ENCODE measurements at places on chromosomes 2 and 18.

DNA sequence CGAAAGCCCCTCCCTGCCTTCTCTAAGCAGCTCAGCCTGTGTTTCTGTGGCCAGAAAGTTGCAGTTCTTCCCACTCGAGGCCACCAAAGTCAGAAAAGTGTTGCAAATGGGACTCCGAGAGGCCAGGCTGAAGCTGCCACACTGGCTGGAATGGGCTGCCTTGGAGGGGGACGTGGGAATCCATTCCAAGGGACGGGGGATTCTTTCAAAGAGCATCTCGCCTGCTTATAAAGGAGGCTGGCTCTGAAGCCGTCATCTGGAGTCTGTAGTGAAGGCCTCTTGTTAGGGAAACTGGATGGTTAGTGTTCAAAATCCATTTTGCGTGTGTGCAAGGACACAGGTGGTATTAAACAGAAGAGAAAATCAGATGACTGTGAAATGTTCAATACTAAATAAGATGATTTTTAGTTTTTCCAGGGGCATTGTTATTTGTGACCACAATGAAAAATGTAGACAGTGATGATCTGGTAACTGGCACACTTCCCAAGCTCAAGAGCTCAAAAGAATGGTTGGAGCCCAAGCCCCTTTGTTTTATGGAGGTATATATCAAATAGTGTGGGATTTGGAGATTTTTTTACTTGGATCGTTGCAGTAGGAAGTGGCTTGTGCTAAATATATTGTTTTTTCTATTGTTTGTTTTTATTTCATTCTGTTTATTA is 782 bp downstream of the FAM228B start:
- no peak for DNase-seq

DNA sequence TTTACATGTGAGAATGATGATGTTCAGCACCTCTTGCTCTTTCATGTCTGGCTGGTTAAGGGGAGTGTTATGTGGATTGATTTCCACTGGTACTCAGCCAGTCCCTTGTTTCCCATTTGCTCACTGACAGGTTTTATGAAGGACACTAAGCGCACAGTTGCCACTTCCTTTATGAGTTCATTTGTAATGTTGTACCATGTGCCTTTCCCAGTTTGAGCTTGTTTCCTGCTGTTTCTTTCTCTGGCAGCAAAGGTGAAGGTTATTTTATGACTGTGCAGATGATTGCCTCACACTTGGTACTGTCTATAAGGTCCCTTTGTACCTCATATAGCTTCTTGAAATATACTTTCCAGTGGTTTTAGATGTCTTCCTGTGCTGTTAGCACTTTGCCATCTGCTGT is 1700.5 kb upstream of the TMEFF2 start:
- DNase-seq: no peak

DNA sequence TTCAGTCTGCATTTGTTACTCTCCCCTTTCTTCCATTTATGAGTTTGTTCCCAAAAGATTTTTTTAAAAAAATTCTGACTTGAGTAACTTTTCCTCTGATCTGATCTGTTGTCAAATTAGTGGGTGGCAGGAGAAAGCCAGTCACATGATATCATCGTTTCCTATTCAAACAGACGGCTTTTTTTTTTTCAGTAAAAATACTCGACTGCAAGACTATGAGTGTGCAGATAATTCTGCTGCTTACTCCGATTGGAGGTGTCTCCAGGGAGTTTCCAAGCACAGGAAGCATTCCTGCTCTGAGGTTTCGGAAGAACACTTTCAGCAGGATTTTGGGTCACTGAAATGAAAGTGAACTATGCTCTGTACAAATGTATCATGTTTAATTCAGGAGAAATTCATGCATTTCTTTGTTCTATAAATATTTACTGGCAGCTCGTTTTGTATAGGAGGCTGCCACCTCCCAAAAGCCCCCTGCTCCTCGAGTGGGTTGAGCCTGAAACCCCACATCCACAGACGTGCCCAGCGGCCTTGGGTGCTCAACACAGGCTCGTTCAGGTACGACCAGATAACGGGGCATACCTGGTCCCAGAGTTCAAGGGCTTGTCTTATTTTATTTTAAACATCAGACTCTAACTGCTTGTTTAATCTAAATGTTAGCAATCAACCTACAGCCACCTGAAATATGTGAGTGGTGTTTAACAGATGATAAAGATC is 126.9 kb upstream of the ZNF516 start:
- peak; percentile 90 for DNase-seq

DNA sequence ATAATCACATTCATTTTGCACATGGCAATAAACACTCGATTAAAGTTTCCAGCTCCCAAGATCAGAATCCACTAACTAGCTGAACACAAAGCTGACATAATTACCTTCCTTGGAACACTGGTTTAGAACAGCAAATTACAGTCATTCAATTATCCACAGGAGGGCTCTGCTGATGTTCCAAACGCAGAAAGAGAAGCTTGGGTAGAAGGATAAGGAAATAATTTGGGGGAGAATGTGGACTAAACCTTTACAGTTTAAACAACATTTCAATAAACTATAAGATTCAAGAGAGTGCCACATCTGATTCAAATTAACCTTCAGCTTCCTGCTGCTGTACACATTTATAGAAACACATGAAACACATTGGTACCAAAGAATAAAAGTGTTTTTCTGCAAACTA is 67.8 kb upstream of the ARL4C start:
- peak; percentile 89 for DNase-seq

DNA sequence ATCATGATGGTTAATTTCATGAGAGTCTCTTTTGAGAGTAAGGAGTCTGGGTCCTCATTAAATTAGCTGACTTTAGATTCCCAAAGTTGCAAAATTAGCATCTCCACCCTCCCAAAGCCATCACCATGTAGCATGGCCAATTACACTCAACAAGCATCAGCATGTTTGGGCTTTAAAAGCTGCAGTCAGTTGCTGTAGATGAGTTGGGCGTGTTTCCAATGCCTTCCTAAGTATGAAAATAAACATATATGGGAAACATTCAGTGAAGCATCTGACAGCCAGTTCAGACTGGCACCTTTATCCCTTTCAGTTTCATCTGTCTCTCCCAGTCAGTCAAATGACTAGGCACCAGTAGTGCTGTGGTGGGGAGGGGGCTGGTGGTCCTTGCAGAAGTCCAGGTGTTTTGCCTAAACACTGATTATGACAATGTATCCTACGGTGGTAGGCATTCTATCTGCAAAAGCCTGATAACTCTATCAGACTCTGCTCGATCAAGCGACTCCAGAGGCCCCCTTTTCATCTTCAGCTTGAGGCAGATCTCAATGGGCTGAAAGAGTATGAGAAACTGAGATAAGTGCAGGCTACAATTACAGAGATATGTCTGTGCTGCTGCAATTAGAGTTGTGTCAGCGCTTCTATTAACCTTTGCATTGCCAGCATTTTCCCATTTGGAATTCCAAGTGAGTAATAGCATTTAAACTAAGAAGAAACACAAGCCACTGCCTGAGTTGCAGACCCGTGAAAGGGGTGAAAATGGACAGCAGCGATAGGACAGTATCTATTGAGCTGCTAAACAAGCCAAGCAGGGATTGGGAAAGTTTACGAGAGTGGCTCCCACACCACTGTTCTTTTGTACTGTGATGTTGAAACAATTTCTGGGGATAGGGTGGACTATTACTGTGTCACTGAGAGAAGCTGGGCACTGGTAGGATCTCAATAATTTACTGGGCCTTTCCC is 67.3 kb upstream of the SPOPL start:
- DNase-seq: no peak

DNA sequence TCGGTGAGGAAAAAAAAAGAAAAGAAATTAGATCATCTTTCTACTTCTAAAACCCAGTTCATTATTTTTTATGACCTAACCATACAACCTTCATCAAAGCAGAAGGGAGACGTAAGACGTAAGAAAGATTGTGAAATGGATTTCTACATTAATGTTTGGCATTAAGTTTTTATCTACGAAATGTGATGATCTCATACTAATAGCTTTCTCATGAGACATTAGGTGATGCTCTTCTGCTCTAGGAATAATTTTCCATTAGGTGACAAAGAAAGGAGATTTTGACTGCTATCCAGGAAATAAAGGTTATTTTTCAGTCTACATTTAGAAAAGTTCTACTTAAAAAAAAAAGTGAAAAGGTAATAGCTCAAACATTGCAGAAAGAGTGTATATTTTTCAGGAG is 748.6 kb downstream of the ERBB4 start:
- DNase-seq: no peak

- peak; percentile 80 for DNase-seq
These were observed 70.5 kb upstream of the IGFBP5 start for GRCh38 chr2:216765761-216766262.

DNA sequence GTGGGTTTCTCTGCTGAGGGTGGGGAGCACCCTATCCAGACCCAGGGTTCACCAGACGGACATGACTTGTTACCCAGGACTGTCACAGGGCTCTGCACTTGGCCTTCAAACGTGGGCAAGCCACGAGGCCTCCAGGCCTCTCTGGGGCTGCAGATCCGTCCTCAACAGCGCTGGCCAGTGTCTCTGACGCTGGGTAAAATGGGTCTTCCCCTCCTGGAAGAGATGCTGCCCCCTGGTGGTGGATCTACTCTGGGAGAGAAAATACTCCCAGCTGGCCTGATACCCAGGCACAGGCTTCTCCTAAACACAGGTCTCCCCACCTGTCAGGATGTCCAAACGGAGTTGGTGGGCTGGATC is 3.7 kb downstream of the GPR17 start:
- DNase-seq: no peak

DNA sequence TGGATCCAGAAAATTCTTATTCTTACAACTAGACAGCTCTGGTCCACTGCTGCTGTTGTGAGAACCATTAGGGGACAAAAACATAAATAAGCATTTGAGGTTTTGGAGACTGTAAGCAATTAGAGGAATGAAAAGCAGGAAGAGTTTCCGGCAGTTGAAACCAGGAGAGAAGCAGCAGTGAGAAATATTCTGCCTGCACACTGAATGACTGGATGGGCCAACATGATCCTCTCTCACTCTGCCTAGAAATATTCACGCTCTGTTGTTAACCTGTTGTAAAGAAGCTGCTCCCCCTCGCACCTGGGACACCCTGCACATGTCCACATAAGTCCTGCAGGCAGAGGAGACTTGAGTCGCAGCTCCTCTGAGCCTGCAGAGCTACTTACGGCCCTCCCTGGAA is 60.4 kb upstream of the RNF152 start:
- no peak for DNase-seq

DNA sequence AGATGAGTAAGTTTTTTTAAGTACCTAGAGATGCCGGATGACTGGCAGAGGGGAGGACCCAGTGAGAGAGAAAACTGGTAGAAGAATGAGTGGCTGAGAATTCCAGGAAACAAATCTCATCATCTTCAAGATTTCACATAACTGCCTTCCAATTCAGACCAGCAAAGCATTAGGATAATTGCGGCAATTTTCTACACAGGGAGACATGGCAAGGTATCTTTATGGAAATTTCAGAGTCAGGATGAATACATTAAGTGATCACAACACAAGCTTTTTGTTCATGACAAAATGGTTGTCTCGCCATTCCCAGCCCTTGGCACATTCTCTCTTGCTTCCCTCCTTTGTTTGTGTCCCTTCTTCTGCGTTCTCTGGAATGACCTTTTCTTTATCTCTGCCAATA is 82.1 kb downstream of the ALK start:
- no peak for DNase-seq

DNA sequence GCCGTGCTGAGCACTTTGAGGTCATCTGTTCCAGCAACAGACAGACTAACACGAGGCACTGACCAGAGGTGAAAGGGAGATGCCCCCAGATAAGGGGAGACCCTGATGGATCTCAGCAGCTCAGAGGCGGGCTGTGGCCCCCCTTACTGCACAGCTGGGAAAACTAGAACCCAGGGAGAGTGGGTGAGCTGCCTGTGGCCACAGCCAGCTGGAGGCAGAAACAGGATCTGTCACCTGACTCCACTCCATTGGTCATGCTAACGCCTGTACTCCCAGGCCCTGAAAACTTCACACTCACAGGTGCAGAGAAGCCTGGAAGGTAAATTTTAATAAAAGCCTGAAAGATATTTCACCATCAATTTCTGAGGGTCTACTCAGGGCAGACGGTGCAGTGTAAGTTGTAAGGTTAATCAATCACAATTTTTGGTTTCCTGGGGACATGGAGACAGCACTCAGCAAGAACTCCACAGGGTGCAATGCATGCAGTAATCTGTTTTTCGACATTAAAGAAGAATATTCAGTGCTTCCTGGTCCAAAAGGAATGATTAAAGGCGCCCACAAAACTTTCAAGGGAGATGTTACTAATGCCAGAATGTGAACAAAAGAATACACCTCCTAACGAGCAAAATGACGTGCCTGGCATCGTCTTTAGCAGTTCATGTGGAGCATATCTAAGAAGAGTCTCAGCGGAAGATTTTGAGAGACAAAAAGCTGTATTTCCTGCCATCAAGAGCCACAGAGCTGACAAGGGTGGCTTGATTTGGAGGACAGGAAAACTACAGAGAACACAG is 173.4 kb downstream of the EIPR1 start:
- no peak for DNase-seq

DNA sequence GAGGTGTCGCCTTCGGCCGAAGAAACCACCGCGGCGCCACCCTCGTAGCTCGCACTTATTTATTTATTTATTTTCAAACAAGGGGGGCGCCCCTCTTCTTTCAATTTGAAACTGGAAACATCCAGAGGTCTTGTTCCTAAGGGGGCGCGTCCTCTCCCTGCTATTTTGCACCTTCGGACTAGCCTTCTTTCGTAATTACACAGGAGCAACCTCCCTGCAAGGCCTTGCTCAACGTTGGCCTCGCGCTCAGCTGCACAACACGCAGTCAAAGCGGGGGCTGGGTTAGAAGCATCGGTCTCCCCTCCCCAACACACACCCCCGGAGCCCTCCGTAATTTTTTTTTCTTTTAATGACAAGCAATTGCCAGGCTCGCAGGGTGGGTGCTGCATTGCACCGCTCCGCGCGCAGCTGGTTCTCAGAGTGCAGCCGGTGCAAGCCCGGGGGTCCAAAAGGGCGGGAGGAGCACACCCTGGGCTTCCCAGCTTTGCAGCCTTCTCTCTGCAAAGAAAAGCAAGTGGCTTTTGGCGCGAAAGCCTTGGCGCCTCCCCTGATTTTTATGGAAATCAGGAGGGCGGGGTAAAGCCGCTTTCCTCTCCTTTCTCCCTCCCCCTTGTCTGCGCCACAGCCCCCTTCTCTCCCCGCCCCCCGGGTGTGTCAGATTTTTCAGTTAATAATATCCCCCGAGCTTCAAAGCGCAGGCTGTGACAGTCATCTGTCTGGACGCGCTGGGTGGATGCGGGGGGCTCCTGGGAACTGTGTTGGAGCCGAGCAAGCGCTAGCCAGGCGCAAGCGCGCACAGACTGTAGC is at the start of gene MYCN:
MYCN (plus strand) TSS at position 697 of the 807 bp plus-strand sequence. CDS start 1,515 bp downstream, outside the sequence.
- no peak for DNase-seq

GRCh38 chr2:59008950-59009349 is 767.8 kb upstream of the FANCL start:
- no peak for DNase-seq

DNA sequence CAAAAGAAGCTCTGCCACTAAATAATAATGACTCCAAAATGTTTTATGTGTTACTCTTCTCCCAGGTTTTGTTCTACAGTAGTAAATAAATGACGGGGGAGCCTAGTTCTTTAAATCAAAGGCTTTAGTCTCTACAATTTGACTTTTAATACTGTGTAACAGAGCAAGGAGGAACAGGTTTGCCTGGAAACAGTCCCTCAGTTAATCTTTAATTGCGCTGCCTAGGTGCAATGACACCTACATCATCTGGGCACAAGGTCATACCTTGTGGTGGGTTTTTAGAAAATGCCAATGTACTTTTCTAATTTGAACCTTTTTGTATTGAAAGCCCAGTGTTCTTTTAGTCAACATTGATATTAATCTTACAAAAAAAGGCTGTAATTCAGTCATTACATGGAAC is 287.3 kb upstream of the SETBP1 start:
- no peak for DNase-seq

Data from NCI-H1417 treated with DMSO at 0.1 percent for 48 hours (cell line).